ENCODE measurements at places on chromosomes 4 and X. TPM values are rescaled to one million over a fixed set of nuclear protein-coding genes. Genes with fewer than 3 reads are reported as not detected.

GAGE12J gene
- not detected for total RNA-seq

LPAR4 gene
- total RNA-seq = not detected

GRID2 gene
- 0.72 TPM for total RNA-seq

ENOX2 gene
- total RNA-seq = 14.8 TPM

SYP gene
- 0.19 TPM for total RNA-seq

CSAG3 gene
- total RNA-seq = 3.3 TPM

CPXCR1 gene
- 0.14 TPM for total RNA-seq

IGFBP7 gene
- 45.5 TPM for total RNA-seq

ANXA3 gene
- total RNA-seq = 0.35 TPM

SMIM43 gene
- total RNA-seq = not detected

POLR2B gene
- 138 TPM for total RNA-seq

CT45A1 gene
- not detected for total RNA-seq

DMD gene
- total RNA-seq = 13.3 TPM

GRCh38 chr4:153467897-153468262 is 1.7 kb downstream of the TMEM131L start:
- no peak for DNase-seq

DNA sequence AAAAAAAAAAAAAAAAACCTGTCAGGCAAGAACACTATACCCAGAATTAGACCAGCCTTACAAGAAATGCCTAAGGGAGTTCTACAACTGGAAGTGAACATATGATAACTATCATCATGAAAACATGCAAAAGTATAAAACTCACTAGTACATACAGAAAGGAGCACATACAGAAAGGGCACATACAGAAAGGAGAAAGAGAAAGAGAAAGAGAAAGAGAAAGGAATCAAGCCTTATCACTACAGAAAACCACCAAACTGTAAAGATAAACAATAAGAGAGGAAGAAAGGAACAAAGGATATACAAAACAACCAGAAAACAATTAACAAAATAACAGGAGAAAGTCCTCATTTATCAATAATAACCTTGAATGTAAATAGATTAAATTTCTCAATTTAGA is 50.4 kb downstream of the PHKA1 start:
- peak; percentile 4 for DNase-seq

DNA sequence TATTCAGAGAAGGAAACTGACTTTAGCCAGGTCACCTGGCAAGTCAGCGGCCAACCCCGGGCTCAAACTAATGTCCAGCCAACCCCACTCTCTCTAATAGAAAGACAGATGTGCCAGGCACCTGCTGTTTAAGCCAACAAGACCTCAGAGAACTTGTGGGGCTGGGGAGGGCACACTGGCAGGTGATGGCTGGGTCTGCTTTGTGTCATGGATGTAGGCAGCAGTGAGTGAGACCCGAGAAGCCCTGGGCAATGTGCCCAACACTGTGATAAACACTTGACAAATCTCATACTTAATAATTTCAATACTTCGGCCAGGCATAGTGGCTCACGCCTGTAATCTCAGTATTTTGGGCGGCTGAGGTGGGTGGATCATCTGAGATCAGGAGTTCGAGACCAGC is 9.0 kb upstream of the CD99L2 start:
- DNase-seq = no peak

GRCh38 chr4:157824021-157824420 is 348.8 kb downstream of the GASK1B start:
- DNase-seq = peak; percentile 74

- DNase-seq = no peak
These were observed 13.6 kb upstream of the PTTG2 start for GRCh38 chr4:37946503-37947179.

- no peak for DNase-seq
These were observed 510.9 kb downstream of the ANKRD50 start for GRCh38 chr4:124201636-124202035.

GRCh38 chr4:110211007-110211769 is 12.8 kb upstream of the ELOVL6 start:
- DNase-seq = peak; percentile 43

DNA sequence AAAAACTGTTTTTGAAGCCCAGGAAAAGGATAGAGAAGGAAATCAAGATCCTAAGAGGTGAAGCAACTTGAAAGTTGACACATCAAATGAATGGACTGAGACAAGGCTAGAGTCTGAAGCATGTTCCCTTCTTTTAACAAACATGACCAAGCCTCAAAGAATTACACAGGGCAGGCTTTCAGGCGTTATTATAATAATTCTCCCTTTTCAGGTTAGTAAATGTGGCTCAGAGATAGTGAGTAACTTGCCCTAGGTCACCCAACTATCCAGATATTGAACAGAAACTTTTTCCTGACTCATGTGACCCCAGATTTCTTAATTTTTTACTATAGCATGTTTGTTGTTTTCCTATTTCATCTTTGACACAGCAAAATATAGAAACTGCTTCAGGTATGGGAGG is 91.7 kb downstream of the PPP1R2C start:
- no peak for DNase-seq

DNA sequence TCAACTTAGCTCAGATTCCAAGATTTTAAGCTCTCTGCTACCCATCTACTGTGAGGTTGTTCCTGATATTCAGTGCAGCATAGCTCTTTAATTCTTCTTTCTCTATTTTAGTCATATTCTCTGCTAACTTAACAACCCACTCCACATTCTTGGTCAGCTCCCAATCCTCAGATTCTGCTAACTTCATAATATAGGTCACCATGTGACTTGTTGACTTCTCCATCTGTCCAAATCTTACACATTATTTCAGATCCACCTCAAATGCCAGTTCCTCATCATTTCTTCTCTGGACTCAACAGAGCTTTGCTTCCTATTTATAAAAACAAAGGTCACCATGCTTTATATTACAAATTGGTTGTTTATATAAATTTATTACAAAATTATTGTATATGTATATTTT is 29.3 kb upstream of the RXFP1 start:
- no peak for DNase-seq

DNA sequence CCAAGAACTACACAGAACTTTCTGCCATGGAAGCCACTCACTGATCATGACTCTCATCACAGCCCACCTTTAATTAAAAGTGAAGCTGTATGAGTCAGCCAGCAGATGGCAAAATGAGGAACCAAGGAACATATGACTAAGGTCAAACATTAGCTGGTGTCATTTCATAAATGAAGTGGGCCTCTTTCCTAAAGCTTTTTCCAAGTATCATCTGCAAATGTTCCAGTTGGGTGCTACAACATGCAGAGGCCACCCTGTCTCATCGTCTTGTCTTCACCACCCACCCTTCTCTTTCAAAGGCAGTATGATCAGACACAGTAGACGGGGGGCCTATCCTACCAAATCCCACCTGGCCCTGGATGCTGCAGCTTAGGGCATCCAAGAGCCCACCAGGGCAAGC is 9.2 kb upstream of the EOLA1 start:
- DNase-seq = no peak

DNA sequence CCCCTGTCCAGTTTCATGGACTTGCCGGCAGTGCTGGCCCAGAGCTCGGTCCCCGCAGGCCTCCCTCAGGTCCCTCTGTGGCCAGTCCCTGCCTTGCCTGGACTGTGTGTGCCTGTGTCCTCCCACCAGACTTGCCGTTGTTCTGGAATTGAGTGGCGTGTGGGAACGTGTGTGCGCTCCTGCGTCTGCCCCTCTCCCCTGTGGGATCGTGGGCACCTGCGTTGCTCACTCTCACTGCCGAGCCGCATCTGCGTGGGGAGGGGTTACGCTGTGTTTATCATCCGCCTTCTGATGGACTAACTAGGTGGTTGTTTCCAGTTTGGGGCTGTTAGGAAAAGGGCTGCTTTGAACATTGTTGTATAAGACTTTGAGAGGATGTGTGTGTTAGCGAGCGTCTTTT is 21.2 kb downstream of the PCGF3 start:
- DNase-seq = no peak

DNA sequence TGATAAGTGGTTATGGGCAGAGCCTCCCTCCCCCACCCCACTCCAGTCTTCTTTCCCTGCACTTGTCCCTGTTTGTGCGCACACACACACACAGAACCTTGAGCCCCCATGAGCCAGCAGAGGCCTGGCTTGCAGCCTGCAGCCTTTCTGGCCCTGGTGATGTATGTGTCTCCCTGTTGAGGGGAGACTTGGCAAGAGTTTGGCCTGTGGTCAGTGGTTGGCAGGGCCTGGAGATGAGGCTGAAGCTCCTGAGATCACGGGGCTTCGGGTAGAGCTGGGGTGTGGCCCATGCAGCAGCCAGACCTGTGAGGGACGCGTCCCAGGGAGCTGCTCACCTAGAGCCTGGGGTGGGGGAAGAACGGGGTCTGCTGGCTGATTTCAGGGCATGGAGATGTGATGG is 2.3 kb downstream of the GPR173 start:
- DNase-seq = no peak

DNA sequence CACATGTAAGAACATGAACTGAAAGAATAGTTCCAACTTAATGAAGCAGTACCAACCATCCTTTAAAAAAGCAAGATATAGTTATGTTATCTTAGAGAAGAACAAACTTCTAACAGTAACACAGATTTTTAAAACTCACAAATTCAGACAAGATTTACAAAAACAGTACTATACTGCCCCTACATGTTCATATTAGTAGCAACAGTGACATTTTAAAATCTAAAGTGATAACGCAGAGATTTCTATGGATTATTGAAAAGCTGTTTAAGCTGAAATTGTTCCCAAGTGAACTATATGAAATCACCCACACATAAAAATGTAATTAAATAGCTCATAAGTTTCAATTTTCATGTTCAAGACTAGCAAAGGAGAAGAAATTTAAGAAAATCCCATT is 166.0 kb downstream of the FBXW7 start:
- no peak for DNase-seq

DNA sequence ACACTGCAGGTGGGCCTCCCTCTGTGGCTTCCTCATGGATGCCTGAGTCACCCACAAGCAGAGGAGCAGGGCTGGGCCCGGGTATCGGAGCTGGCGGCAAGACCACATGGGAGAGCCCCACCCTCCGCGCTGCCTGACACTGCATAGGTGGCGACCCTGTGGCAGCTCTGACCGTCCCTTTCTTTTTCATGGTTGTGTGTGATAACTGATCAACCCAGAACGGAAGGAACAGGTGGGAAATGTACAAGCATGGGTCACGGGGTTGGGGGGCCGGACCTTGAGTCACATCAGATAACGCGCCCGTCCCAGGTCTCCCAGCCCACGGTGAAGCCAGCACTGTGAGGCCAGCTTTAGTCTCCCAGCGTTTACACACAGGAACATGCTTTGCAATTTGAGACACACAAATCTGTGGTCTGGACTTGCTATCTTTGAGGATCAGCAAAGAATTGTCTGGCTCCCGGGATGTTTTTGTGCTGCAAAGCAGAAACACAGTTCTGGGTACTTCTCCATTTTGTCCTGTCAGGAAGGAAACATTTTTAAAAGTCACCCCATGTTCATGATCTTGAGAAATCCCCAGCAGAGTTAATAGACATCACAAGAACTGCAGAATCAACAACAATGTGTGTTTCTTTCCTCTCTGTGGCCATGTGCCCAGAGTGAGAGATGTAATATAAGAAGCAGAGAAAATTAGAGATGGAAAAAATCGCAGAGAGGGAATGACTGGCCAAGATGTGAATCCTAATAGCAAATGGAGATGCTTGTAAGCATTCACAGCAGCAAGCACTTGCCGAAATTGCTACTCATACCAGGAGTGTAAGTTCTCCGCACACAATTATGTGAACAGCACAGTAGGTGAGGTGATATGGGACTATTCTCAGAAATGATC is 70.1 kb upstream of the CBR4 start:
- DNase-seq = peak; percentile 76

- no peak for DNase-seq
These were observed 30.2 kb upstream of the TENM3 start for GRCh38 chr4:182213004-182213403.

DNA sequence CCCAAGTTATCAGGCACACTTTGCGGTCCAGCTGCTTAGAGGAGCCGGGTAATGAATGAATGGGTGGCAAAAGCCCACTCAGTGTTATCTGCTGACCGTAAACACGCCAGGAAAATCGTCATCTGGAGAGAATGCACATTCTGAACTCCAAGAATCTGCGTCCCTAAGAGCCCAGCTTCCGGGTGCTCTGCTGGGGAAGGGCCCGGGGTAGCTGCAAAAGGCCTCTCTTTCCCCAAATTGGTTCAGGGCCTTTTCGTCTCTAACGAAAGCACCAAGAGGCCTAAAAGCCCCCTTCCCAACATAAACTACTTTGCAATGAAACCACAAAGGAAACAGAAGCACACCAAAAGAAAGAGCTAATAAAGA is 1.6 kb upstream of the SFRP2 start:
- DNase-seq = no peak

DNA sequence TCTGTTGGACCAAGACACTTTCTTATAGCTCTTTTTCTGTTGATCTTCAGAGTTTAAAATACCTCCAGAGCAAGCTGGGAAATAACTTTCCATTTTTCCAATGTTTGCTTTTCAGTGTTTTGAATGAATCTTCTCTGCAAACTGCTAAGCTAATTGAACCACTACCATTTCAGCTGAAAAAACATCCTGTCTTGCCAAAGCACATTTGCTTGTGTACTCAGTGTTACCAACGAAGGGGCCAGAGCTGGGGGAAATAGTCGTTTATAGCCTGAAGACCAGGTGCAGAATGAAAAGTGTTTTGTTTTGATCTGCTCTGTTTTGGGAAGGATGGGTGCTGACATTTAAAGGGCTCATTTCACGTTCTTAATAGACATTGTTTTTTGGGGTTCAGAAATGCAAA is 88.4 kb upstream of the CLNK start:
- DNase-seq = no peak

- no peak for DNase-seq
These were observed 358.9 kb downstream of the GPAT3 start for GRCh38 chr4:83894831-83895230.

- DNase-seq = no peak
These were observed 18.1 kb upstream of the ZXDB start for GRCh38 chrX:57573754-57574153.

- no peak for DNase-seq
These were observed 67.3 kb upstream of the VBP1 start for GRCh38 chrX:155148724-155149537.

GRCh38 chr4:156710365-156711192 is 261.0 kb downstream of the PDGFC start:
- DNase-seq = no peak

DNA sequence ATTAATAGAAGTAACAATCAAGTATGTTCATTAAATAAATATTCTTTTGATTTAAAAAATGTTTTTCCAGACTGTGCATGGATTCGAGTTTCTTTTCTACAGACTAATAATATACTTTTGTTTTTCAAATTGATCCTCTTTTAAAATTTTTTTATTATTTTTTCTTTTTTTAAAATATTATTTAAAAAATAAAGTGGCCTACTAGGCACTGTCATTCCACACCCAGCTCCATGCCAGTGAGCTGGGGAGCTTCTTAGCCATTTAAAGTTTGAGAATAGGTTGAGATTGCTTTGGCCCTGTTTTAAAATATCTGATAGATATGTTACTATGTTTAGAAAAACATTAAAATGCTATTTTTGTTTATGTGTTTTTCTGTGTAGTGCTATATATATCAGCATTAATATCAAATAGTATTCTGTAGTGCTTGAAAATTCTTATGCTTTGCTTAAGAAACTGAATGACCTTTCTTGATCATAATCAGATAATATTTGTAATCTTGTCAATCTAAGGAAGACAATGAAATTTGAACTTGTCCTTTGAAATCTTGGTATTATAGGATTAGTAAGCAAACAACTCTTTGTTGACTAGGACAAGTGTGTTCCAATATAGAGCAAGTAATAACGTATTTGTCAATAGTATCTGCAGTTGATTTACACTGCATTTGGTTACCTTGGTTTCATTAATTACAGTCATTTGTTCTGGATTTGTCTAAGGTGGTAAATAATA is 12.6 kb downstream of the PCDH10 start:
- DNase-seq = no peak

GRCh38 chrX:104172121-104172520 is 5.9 kb downstream of the FAM199X start:
- DNase-seq = no peak

All from H4 (cell line).